ENCODE measurements at places on chromosomes 11 and 22.

DNA sequence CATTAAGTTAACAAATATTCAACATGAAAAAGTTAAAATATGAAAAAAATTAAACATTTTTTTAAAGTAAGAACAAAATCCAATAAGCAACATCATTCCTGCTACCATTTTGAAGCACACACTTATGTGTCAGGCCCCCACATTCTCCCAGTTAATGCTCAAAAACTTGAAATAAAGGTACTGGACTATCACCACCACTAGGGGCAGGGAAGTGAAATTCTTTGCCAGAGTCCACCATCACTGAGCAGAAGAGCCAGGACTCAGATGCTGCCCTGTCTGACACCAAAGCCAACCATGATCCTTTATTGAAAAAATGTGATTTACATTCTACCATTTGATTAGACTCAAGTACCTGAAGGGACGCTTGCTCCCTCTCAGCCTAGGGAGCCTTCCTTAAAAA is 39.1 kb downstream of the PITPNB start:
- H3K36me3 ChIP-seq, result peaks cover 7% of the 10 kb centered on the region
- no peak overlapping the region for H3K4me3 ChIP-seq
- H3K27me3 ChIP-seq, result no peaks in the 10 kb centered on the region
- no peaks in the 10 kb centered on the region for H3K4me1 ChIP-seq

DNA sequence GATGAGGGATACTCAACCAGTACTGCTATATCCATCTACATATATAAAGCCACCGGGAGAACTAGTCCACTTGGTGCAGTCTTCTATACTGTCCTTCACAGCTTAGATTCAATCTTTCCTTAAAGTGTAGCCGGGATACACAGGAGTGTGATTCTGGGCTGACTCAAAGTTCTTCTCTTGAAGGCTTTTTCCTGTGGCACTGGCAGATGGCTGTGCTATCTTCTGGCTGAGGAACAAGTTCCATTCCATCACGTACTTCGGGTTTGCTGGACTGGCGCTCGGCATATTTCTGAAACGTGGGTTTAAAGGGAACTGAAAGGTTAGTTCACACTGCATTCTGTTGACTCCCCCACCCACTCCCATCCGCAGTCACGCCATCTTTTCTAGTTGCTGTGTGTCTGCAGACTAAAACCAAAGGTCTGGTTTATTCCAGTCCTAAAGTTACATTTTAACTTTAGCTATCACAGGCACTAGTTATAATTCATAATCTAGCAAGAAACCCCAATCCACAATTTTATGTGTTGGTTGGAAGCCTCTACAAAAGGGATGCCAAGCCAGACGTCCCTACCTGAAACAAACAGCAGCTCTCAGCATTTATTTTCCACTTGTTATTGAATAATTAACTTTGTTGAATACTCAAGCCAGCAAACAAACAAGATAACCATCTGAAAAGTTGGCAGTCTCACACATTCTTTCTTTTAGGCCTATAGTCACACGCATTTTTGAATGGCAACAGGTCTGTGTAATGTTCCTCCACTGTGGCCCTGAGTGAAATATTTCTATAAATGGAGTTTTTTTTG is 7.5 kb upstream of the C11orf65 start:
- H3K4me1 ChIP-seq, result no peaks in the 10 kb centered on the region
- H3K36me3 ChIP-seq, result peaks cover 6% of the 10 kb centered on the region
- H3K27me3 ChIP-seq, result no peaks in the 10 kb centered on the region
- no peak overlapping the region for H3K27ac ChIP-seq

DNA sequence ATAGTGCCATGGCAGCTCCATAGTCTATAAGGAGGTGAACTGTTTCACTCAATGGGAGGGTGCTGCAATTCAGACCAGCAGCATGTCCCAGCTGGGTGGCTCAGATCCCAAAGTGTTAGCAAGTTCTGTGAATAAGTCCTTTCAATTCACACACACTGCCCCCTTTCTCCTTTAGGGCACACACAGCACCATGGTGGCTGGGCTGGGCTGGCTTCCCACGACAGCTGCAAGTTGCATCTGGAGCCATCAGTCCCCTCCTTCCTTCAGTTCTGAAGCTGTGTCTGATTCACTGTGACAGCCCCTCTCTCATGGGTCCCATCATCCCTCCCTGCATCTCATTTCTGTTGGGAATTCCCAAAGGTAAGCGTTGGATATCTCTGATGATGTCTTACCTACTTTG is 324.1 kb upstream of the NCAM1 start:
- H3K4me1 ChIP-seq, result no peaks in the 10 kb centered on the region
- no peak for DNase-seq
- no peaks in the 10 kb centered on the region for H3K36me3 ChIP-seq
- no peak overlapping the region for H3K4me3 ChIP-seq
- H3K27me3 ChIP-seq, result peaks cover under 1% of the 10 kb centered on the region

- peaks cover 27% of the 10 kb centered on the region for H3K4me1 ChIP-seq
- no peak overlapping the region for H3K4me3 ChIP-seq
- H3K36me3 ChIP-seq, result peaks cover 41% of the 10 kb centered on the region
- no peak overlapping the region for H3K27ac ChIP-seq
Measured at GRCh38 chr11:65528819-65529350, 4.0 kb downstream of the SCYL1 start.

DNA sequence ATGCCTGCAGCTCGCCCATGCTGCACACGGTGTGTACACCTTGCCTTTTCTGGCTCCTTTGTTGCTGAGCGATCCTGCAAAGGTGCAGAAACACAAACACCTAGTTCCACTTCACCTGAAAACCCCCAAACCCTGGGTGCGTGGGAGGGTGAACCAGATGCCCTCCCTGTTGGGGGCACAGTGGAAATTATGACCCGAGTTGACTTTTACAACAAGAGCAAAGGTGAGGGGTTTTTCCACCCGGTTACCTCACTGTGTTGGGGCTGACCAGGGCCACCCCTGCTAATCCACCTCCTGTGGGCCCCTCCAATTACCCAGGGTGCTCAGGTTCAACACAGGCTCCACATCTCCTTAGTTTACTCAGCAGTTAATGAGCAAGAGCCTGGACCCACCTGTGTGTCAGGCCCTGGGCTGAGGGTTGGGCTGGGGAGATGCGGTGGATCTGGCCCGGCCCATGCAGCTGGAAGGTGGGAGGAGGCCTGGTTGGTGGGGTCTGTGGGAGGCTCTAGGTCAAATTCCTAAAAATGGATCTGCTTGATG is 42.1 kb downstream of the LRRC32 start:
- H3K4me3 ChIP-seq, result no peak overlapping the region
- no peak overlapping the region for H3K27ac ChIP-seq
- DNase-seq, result no peak
- no peaks in the 10 kb centered on the region for H3K36me3 ChIP-seq
- H3K27me3 ChIP-seq, result no peaks in the 10 kb centered on the region

DNA sequence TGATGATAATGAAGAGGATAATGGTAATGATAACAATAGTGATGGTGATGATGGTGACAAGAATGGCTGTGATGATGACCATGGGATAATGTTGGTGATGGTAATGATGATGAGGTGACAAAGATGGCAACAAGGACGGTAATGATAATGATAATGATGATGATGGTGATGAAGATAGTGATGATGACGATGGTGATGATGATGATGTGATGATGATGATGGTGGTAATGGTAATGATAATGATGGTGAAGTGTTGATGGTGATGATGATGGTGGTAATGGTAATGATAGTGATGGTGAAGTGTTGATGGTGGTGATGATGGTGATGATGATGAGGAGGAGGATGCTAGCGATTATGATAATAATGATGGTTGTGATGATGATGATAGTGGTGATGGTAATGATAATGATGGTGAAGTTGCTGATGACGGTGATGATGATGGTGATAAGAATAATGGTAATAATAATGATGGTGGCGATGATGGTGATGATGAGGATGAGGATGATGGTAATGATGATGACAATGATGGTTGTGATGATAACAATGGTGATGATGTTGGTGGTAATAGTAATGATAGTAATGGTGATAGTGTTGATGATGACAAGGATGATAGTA is 54.7 kb upstream of the OPCML start:
- DNase-seq, result no peak
- H3K4me3 ChIP-seq, result no peak overlapping the region
- no peaks in the 10 kb centered on the region for H3K27me3 ChIP-seq
- no peaks in the 10 kb centered on the region for H3K4me1 ChIP-seq
- H3K27ac ChIP-seq, result no peak overlapping the region

DNA sequence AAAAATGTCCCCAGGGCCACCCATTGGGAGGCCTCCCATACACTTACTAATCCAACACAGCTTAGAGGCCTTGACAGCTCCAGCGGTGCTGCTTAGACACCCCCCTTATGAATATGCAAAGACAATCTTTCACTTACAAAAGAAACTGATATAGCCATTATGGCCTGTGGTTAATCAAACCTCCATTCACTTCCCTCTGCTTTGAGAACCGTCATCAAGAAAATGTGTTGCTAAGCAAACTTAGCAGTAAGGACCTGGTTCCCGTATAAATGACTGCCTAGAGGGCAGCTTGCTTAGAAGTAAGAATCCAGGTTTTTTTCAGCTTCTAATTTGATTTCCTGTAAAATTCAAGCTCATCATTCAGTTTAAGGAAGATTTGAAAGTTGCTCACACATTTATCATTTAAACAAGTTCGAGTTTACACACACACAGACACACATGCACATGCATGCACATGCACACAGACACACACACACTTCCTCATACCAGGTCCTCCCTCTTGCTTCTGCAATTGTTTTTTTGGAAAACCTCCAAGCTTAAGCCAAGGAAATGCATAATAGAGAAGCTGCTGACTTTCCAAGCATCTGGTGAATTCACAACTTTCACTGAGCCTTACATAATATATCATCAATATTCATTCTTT is 137.7 kb upstream of the BLID start:
- H3K4me3 ChIP-seq, result no peak overlapping the region
- H3K27me3 ChIP-seq, result no peaks in the 10 kb centered on the region
- DNase-seq, result no peak
- H3K4me1 ChIP-seq, result no peaks in the 10 kb centered on the region
- H3K36me3 ChIP-seq, result no peaks in the 10 kb centered on the region
- no peak overlapping the region for H3K27ac ChIP-seq

DNA sequence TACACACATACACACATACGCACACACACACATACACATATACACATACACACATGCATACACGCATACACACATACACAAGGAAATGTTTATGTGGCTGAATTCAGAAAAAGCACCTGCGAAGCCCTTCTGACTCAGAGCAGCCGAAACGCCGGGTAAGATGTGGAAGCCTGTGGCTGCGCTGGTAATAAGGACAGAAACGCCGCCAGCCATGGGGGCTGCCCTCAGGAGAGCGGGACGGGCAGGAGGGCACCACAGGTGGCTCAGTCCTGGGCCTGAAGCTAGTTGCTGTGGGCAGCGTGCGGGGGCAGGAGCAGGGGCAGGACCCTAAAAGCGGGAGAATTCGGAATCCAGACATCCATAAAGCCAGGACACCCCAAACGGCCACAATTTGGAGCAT is 378.3 kb downstream of the BRD1 start:
- peaks cover 4% of the 10 kb centered on the region for H3K27me3 ChIP-seq
- no peaks in the 10 kb centered on the region for H3K4me1 ChIP-seq
- H3K27ac ChIP-seq, result no peak overlapping the region
- H3K4me3 ChIP-seq, result no peak overlapping the region
- DNase-seq, result no peak
- no peaks in the 10 kb centered on the region for H3K36me3 ChIP-seq

DNA sequence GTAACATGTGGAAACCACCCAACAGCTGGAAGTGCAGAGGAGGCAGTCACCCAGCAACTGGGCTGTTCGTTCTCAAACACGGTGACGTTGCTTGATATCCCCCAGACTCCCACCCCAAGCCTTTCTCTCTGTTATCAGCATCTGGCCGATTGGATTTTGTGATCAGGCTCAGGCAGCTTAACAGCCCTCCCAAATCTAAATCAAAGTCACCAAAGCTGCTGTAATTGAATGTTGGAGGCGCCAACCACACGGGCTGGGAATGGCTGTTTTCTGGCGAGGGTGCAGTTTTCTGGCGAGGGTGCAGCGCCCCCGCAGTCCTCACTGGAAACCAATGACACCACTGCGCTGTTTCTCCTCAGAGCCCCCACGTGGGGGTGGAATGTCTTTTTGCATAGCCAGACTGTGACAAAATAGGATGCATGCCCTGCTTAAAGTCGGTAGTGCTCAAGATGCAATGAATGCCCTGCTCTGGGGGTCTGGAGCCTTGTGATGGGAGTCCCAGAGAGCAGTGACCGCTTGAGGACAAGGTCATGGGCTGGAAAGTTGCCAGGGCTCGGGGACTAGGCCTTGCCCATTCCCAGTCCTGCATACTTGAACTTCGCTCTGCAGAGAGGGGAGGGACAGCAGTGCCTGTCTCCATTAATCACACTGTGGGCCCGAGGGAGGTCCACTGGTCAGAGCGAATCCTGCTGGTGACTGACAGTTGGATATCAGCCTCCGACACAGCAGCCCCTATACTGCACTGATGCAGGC is 105.3 kb downstream of the MORC2 start:
- DNase-seq, result no peak
- no peaks in the 10 kb centered on the region for H3K4me1 ChIP-seq
- no peaks in the 10 kb centered on the region for H3K36me3 ChIP-seq
- no peak overlapping the region for H3K27ac ChIP-seq

GRCh38 chr11:73143126-73143838 is 1.2 kb upstream of the FCHSD2 start:
- DNase-seq, result no peak
- H3K27me3 ChIP-seq, result no peaks in the 10 kb centered on the region
- peak overlapping the region; percentile 57 for H3K4me3 ChIP-seq
- H3K4me1 ChIP-seq, result peaks cover 11% of the 10 kb centered on the region

DNA sequence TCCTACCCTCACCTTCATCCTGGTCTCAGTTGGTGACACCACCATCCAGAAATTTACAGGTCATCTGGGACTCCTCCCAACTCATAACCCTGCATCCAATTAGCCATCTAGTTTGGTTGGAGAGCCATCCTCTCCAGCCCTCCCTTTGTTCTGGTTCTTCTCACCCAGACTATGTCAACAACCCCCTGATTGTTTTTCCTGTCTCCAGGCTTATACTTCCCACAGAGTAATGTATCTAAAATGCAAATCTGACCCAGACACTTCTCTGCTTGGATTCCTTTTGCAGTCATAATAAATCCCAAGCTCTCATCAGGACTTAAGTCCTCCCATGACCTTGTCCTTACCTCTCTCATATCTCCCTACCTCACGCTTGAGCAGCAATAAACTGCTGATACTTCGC is 3.0 kb downstream of the TTC12 start:
- no peaks in the 10 kb centered on the region for H3K27me3 ChIP-seq
- peaks cover 11% of the 10 kb centered on the region for H3K4me1 ChIP-seq
- H3K27ac ChIP-seq, result no peak overlapping the region
- no peak overlapping the region for H3K4me3 ChIP-seq
- H3K36me3 ChIP-seq, result peaks cover 4% of the 10 kb centered on the region

GRCh38 chr11:83350187-83350586 is 64.0 kb upstream of the CCDC90B start:
- no peaks in the 10 kb centered on the region for H3K36me3 ChIP-seq
- no peaks in the 10 kb centered on the region for H3K27me3 ChIP-seq
- H3K4me3 ChIP-seq, result no peak overlapping the region
- no peaks in the 10 kb centered on the region for H3K4me1 ChIP-seq
